Activated T-cell treated with anti-CD3 and anti-CD28 coated beads, Interleukin-2, amount 50 U/mL, for 1 hour (primary cell): ENCODE measurements at places on chromosomes 12 and 14.
A peak's percentile ranks its signal among the peaks of the same experiment; 100 is the strongest.

DNA sequence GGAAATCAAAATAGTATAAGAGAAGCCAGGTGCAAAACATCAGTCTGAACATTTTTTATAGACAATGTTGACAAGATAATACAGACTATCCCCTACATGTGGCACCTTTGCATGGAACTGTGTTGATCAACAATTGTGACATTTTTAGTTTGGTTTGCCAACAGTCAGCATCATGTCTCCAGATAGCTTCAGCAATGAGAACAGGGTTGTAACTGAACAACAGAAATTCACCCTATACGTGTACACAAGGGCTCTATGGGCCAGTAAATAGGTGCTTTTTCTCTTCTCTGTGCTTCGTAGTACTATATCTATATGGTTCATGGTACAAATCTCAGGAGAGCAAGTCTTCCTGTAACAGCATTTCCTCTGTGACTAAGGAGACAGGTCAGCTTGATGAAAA is 310.4 kb downstream of the ATXN7L3B start:
- DNase-seq, result no peak

DNA sequence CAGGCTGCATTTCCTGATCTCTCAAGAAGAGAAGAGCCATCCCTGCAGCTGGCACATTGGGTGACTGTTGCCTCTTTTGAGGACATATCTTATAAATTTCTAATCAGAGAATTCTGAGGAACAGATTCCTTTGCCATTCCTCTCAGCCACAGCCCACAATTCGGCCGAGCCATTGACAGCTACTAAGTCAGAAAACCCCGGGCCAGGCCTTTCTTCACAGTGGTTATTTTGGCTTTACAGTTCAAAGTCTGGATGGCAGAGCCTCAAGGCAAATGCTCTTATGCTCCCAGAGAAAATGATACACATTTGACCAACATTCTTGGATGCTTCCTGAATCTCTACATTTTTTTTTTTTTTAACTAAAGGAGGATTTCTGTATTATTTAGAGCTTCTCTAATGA is 138.4 kb upstream of the FRMD6 start:
- DNase-seq, result no peak

DNA sequence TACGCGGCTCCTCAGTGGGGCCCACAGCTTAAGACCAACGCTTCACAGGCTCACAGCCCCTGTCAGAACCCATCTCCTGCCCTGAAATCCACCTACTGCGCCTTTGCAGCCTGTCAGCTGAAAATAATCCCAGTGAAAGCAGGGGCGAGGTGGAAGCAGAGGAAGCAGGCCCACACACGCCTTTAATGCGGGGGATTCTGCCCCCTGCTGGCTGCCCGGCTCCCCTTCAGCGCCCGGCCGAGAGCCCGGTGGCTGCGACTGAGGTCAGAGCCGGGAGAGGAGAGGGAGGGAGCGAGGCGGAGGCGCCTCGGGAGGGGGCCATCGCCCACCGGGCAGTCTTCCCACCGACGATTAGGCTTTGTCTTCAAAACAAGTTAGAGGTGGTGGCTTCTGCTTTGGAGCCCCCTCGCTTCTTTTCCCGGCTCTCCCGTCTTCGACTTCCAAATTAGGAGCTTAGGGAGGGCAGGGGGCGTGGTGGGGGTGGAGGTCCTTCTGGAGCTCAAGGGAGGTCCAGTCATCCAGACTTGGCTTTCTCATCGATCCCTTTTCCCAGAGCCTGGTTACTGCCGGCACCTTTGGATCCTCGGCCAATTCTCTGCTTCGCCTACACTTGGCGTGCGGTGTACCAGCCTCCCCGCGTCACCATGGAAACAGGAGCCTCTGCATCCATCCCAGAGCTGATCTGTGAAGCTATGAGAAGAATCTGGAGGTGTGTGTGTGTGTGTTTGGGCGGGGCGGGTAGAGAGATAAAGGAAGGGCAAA is 25.2 kb upstream of the RND1 start:
- DNase-seq, result peak; percentile 81

DNA sequence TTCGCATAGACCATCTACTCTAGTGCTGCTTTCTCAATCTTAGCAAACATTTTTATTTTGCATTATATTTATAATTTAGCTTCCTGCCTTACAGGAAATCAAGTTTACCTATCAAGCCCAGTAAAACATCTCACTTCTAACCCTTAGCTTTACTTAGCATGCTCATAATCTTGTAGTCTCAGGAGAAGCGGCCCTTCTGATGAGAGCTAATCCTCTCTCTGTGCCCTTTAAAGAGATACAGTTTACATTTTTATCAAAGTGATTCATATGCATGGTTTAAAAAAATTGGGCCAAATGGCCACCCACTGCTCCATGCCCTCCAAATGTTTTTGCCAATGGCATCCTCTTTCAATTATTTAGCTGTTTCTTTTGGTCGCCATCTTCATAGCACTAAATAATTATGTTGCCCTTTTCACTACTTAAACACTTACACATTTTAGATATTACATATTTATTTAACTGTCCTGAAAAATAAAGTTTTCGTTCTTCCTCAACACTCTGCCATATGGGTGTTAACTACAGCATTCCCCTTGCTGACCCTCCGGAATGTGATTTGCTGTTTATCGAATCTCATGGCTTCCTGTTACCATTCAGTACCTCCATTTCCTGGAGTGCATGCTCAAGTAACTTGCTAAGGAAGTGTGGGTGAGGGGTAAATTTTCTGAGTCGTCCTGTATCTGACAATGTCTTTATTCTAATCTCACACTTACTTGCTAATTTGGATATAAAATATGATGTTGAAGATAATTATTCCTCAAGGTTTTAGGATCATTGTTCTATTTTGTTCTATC is 29.3 kb downstream of the YLPM1 start:
- no peak for DNase-seq

DNA sequence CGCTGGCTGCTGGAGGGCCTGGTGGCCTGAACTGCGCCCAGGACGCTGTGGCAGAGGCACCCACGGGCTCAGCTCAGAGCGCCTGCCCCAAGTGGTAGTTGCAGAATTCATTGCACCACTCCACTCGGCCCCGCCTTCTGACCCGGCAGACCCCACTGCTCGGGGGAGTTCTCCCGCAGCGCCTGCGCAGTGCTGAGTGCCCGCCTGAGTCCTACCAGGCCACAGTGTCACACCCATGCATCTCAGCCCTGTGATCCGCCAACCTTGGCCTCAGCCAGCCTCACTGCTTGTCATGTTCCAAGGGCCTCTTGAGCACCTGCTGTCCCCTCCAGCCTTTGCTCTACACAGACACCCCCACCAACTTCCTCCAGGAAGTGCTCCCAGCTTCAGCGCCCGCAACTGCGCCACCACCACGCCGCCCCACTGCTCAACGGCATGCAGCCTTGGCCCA is 12.2 kb downstream of the DEGS2 start:
- peak; percentile 72 for DNase-seq

DNA sequence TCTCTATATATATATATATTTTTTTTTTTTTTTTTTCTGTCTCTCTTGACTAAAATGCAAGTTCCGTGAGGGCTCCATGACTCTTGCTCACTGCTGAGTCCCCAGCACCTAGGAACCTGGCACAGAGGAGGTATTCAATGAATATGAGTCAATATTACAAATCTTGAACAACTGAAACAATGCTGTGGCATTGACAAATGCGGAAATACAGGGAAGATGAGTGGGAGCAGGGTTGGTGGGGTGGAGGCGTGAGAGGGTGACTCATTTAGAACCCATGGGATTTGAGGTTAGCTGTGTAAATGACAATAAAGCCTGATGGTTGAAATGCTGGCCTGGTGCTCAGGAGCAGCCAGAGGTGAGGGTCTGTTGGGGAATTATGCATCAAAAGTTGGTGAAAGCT is 121.7 kb upstream of the FUT8 start:
- DNase-seq, result no peak

- DNase-seq, result no peak
These were observed 447.5 kb downstream of the GXYLT1 start for GRCh38 chr12:41697161-41697560.

GRCh38 chr12:124273630-124274029 is 21.3 kb upstream of the RFLNA start:
- no peak for DNase-seq

- DNase-seq, result no peak
These were observed 5.1 kb upstream of the TNFAIP2 start for GRCh38 chr14:103118018-103118662.
